Activated CD4-positive, alpha-beta T cell treated with anti-CD3 and anti-CD28 coated beads for 48 hours (primary cell): ENCODE measurements at places on chromosomes 12 and 14.

DNA sequence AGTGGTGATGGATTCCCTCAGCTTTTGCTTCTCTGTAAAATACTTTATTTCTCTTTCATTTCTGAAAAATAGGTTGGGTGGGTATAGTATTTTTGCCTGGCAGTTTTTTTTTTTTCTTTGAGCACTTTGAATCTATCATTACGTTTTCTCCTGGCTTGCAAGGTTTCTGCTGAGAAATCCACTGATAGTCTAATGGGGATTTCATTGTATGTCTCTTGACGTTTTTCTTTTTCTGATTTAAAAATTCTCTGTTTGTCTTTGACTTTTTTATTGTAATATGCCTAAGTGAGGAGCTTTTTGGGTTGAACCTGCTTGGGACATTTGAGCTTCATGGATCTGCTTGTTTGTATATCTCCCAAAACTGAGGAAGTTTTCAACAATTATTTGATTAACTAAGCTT is 606.0 kb downstream of the KCNH5 start:
- DNase-seq = no peak

DNA sequence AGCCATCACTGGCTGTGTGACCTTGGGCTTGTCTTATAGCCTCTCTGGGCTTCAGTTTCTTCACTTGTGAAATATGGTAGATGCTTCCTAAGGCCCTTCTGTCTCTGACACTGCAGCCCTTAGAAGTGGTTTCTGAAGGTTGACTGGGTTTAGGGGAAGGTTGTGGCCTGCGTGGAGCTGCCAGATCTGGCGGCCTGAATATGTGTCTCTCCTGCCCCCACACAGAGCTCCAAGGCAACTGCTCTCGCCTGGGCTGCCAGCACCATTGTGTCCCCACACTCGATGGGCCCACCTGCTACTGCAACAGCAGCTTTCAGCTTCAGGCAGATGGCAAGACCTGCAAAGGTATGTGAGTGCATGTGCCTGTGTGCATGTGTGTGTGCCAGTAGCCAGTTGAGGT is 4.0 kb downstream of the LRP1-AS start:
- DNase-seq = no peak

GRCh38 chr12:125351788-125352187 is 286.6 kb downstream of the AACS start:
- DNase-seq = no peak

- DNase-seq = peak; percentile 26
Measured at GRCh38 chr14:54782751-54783659, 119.6 kb downstream of the GCH1 start.

DNA sequence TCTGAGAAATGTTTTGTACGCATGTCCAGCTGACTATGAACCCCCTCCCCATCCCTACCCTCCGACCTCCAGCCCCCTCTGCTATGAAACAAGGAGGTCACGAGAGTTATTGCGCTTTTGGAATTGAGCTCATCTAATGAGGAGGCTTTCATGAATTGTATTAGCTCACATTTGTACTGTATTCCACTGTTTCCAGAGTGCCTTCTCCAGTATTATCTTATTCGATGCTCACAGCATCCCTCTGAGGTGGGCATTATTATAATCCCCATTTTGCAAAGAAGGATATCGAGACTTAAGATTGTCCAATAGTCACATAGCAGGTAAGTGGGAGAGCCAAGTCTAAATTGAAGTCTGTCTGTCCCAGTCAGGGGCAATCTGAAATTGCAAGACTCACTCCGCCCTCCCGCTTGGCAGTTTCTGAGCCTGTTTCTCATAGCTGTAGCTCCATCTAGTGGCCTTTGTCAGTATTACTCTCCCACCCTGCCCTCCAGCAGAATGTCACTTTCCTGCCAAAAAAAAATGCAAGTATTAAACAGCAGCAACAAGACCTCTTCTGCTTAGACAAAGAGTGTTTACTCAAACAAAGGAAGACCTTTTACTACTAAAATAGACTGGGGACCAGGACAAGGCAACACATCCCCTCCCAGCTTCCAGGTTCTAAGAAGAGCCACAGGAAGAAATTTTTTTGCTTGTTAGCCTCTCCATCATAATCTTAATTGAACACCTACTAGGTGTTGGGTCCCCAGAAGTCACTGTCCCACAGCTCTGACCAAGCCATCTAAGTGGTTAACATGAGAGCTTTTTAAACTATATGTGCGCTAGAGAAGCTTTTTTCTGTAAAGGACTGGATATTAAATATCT is 48.6 kb upstream of the TMEM233 start:
- DNase-seq = peak; percentile 69

DNA sequence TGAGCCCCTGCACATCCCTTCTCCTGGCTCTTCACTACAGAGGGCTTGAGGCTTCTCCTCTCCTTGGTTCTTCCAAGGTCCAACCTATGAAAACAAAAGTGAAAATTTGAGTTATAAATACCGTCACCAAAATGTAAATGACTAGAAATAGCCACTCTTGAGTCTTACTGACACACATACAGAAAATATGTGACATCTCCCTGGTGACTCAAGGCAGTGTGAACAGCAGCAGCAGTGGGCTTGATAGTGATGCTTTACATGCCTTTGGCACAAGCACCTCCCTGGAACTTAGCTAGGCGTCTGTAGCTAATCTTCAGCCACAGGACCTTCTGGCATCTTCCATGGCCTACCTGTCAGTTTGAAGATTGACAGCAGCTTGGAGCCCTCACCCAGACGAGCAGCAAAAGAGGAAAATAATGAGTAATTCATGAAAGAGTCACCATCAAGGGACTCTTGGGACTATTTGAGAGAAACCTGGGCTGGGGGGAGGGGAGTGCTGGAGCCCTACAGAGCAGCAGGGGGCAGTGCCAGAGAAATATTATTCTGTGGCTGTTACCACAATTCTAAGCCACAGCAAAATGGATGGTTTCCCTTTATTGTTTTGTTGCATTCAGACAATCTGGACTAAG is 158.0 kb downstream of the KCNK10 start:
- DNase-seq = peak; percentile 23

DNA sequence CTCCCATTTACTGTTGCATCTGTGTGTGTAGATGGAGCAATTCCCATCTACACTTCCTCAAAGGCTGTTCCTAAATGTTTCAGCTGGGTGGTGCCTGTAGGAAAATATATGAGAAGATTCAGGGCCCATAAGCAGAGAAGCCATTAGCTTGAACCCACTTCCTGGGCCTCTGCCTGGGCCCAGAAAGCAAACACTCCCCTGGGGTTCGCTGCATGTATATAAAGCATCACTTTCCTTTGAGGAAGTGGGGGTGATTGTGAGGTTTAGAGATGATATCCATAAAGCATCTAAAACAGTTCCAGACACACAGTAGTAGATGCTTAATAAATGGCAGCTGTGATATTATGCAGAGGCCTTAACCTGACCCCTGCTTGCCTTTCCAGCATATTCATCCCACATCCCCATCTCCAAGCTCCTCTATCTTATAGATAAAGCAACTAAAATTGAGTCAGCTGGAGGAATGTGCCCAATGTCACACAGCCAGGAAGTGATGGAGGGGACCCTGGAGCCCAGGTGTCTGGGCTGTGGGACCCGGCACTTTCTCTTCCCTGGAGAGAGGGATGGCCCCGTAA is 280.0 kb upstream of the CRY1 start:
- no peak for DNase-seq

DNA sequence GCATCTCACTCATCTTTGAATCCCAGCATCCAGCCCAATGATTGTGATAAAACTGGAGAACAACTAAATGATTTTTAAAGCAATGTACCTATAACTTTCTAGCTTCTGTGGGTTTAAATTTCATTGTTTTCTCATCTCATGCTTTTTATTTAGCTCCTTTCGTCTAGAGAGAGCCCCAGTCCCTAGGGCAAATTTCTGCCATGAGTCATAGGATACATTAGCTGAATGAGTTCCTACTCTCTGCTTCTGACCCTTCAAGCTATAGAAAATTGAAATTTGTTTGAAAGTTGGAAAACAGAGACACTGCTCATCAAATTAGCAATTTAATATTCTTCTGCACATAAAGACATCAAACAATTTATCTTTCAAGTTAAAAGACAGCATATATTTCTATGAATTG is 113.9 kb downstream of the KIF21A start:
- DNase-seq = no peak

DNA sequence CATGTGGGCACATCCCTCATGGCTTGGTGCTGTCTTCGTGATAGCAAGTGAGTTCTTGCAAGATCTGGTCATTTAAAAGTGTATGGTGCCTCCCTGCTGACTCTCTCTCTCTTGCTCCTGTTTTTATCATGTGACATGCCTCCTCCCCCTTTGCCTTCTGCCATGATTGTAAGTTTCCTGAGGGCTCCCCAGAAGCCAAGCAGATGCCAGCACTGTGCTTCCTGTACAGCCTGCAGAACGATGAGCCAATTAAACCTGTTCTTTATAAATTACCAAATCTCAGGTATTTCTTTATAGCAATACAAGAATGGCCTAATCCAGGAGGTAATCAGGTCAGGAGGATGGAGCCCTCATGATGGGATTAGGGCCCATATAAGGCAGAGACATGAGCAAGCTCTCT is 116.3 kb downstream of the DPF3 start:
- DNase-seq = no peak

DNA sequence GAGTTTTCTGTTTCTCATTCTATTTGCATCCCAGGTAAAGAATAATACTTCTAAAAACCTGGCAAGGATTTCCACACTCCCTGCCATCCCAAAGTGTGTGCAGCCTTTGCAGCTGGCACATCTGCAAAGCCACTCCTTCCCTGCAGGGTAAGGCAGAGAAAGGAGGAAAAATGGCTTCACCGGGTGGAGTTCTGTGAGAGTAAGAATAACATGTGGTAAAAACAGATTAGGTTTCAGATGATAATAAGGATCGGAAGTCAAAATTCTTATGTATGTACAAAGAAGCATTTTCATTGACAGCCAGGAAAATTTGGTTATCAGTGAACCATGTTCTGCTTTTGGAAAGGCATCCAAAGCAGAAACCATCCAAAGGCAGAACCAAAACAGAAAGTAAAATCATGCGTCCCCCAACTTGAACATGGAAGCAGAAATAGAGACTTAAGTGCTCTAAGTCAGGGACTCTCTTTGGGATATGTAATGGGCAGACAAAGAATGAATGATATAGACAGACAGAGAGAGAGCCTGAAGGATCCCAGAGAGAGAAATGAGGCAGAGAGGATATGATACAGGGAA is 192.6 kb upstream of the CCDC196 start:
- no peak for DNase-seq

GRCh38 chr12:118073768-118074167 is 12.8 kb upstream of the WSB2 start:
- DNase-seq = no peak

GRCh38 chr12:2227360-2227759 is 174.6 kb downstream of the CACNA1C start:
- no peak for DNase-seq

DNA sequence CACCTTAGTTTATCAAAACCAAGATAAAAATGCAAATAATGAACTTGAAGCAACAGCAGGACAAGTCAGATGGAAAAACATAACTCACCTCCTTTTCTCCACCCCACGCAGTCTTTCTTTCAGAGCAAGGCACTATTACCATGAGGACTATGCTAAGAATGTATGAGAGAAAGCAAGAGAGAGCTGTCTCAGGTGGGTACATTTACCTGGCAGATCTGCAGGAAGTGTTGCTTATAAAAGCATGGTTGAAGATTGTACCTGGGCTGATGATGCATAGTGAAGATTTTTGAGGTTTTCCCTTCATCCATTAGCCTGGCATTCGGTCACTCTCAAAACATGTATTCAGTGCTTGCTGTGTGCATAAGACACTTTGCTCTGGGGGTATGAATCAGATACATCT is 68.8 kb upstream of the IFNG-AS1 start:
- no peak for DNase-seq

DNA sequence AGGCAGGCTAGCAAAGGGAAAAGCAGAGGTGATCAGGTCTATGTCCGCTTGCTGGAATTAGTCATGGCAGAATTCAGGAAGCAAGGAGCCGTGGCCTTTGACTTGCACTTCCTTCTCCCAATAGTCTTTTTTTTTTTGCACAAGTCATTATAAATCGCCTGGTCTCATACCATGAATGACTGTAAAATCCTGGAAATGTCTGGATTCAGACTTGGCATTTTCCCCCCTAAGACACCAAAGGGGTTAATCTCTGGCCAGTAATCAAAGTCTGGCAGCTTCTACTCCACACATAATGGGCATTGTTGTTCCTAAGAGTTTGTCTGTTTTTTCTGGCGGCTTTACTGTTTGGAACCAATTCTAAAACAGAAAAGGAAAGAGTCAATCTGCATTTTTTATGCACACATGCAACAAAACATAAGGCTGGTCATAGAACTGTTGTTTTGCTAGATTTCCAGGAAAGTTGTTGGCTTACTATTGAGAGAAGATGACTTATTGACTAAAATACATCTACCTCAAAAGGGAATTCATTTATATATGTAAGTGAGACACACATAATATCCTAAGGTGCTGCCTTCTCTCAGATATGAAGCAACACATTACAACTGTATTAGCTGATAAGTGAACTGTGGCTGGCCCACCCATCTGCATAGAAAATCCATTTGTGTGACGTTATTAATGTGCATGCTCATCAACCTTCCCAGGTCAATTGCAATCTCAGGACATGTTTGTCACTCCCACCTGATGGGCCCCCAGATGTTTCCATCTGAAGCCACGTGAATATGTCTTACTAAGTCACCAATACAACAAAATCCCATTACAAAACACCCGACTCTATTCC is 157.3 kb downstream of the BTG1 start:
- no peak for DNase-seq

- no peak for DNase-seq
Measured at GRCh38 chr14:50619569-50620141, 48.5 kb downstream of the SAV1 start.

DNA sequence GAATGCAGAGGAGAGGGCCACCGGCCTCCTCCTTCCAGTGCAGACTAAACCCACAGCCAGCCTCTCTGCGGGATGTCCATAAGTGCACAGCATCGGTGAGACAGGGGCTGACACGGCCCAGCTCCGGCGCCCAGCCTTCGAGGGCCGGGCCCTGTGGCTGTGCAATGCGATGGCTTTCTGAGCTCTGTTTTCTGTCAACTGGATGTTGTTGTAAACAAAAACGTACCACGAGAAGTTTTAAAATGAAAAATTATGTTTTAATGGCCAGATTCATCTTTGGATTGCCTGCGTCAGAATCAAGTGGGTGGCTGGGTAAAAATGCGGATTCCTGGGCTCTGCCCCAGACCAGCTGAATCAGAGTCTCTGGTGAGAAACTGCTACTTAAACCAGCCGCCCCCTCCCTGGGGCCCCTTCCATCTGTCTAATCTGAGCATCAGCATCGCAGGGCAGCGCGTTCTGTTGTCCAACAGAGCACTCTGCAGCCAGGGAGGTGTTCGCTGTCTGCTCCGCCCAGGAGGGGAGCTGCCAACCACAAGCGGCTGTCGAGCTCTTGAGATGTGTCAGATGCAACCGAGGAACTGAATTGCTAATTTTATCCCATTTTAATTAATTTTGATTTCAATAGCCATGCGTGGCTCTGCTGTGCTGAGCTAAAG is 133.4 kb downstream of the RFLNA start:
- DNase-seq = no peak

GRCh38 chr12:128339126-128339520 is 72.2 kb downstream of the TMEM132C start:
- DNase-seq = no peak

- no peak for DNase-seq
Measured at GRCh38 chr12:93706824-93707223, 29.6 kb downstream of the CRADD start.
